Activated T-cell treated with anti-CD3 and anti-CD28 coated beads, Interleukin-2, amount 50 U/mL, for 72 hours (primary cell): ENCODE measurements at places on chromosomes 5 and 9. TPM values are rescaled to one million over a fixed set of nuclear protein-coding genes. Genes with fewer than 3 reads are reported as not detected.

The OBP2B gene
- not detected for total RNA-seq

The TMC1 gene
- not detected for total RNA-seq

The ZMAT2 gene
- 53.7 TPM for total RNA-seq

The C9orf153 gene
- total RNA-seq = not detected

The SLC46A2 gene
- total RNA-seq = not detected

The BNC2 gene
- total RNA-seq = not detected

The GARIN3 gene
- total RNA-seq = 0.22 TPM

The DMRTA1 gene
- not detected for total RNA-seq

The SLC27A6 gene
- not detected for total RNA-seq

The HMHB1 gene
- not detected for total RNA-seq

DNA sequence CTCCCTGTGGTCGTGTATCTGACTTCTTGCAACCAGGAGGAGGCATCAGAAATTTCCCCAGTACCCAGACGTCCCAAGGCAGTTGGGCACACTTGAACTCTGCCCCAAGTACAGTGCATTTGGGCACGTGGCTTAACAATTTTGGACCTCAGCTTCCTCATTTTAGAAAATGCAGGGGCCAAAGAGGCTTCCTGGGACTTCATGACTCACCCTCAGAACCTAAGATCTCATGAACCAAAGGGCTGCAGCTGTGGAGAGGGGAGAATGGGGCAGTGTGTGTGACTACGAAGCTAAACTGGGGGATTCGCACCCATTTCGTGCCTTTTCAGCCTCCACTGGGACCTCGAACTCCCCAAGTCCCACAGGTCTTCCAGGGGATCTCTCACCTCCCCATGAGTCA lies 59.2 kb downstream of the SYK start:
- no peak for DNase-seq

DNA sequence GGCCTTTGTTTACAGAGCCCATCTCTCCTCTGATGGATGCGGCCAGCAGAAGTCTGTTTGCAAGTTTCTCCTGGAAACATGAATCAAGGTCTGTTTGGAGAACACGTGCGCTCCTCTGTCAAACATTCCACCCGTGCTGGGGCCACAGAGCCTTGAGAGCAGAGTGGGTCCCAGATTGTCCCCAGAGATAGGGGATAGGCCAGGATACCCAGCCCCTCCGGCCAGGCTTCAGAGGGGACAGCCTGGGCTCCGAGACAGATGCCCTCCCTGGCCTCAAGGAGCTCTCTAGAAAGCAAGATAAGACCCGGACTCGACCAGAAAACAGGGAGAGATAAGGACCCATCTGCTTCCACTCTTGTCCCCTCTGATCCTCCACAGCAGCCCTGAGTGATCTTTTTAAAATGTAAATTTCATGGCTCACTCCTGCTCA lies 40.4 kb upstream of the HAND1 start:
- DNase-seq = no peak

DNA sequence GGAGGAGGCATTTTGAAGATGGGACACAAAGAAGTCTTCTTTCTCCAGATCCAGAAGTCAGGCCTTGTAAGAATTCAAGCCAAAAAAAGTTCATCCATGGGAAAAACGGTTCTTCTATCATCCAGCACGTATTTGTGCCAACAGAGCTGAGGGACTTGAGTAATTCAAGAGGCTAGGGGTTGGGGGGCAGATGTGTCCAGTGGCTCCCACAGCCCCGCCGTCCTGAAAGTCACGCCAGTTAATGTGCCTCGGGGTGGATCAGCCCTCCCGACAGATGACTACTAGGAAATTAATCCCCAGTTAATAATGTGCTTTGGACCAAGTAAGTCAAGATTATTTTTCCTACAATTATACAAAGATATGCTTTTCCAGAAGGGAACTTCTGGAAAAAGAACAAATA lies 23.4 kb downstream of the NREP start:
- no peak for DNase-seq

DNA sequence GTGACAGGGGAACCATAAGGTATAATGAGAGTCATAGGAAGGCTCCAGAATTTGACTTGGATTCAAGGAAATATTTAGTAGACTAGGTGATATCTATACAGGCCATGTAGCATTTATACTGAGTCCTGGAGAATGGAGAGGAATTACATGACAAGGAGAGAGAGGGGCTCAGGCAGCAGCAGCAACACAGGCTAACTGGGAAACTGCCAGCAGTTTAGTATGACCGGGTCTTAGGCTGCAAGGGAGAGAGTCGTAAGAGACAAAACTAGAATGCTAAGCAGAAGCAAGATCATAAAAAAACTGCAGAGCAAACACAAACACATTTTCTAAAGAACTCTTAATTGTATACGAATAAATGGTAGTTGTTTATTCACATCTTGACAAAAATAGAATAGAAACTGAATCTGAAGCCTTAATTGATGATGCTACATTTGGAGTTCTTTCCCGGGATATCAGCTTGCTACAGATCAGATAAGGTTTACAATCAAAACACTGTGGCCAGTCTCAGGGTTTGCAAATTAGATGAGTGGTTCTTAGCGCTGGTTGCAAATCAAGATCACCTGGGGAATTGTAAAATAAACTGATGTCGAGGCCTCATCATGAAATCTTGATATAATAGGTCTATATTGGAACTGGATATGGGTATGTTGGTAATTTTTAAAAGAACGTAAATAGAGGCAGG lies 480.0 kb upstream of the C9orf72 start:
- no peak for DNase-seq

DNA sequence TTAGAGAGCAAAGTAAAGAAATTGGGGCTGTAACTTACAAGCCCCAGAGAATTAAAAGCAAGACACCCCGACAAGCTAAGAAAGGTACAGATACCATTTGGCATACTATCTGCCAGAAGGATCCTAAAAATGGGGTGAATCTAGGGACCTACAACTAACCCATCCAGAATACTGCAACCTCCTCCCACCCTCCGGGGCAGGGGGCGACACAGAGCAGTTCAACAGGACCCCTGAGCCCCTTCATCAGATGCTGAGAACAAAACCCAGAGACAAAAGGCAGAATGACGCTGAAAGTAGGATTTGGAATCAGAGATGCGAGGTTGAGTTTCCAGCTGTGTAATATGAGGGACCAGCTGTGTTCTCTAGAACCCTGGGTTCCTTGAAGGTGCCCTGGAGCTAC lies 71.2 kb downstream of the EPB41L4B start:
- DNase-seq = no peak

- DNase-seq = no peak
Measured at GRCh38 chr5:111461934-111462333, 50.4 kb downstream of the STARD4 start.

- DNase-seq = no peak
Measured at GRCh38 chr9:21677387-21677786, 125.0 kb upstream of the MTAP start.

- peak; percentile 16 for DNase-seq
Measured at GRCh38 chr9:69028754-69029153, 6.8 kb upstream of the FXN start.

GRCh38 chr5:176362233-176362490 lies 598 bp upstream of the KIAA1191 start:
- no peak for DNase-seq

DNA sequence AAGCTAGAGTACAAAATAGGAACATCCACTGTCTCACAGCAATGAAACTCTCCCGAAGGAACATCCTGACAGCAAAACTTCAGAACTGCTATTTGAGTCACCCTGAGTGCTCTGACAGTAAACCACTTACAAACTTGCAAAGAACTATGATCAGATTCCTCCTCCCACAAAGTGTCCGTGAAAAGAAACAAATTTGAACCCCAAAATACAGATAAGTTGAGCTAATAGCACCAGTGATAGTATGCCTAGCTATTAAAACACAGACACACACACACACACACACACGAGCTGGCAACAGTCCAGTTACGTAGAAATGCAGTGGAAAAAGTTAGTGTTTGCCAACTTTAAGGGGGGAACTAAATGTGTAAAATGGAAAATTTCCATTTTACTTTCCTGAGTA lies 3.1 kb upstream of the GLIS3 start:
- DNase-seq = no peak

DNA sequence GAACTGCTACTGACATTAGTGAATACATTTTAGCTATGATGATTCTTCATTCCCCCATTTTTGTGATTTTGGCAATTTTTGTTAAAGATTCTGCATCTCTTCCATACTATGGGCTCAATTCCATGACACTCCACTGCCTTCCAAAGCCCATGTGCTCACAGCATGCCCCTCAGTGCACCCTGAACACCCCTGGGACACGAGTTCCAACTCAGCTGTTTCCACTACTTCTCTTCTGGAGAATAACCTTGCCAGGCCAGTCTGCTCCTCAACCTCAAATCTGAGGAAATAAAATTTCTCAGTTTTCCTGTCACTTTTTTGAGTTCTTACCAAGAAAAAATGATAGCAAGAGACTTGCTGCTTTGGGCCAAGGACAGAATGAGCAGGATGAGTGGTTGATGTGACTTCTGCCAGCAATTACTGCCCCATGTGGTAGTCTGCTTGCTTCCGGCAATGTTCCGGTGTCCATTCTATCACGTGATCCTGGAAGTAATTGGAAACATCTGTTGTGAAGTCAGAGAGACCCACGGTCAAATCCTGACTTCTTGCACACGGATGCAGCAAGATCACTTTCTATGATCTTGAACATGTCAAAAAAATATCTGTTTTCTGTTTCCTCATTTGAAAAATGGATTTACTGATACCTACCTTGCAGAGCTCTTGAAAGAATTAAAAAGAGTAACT lies 58.3 kb downstream of the EGFLAM start:
- DNase-seq = no peak

DNA sequence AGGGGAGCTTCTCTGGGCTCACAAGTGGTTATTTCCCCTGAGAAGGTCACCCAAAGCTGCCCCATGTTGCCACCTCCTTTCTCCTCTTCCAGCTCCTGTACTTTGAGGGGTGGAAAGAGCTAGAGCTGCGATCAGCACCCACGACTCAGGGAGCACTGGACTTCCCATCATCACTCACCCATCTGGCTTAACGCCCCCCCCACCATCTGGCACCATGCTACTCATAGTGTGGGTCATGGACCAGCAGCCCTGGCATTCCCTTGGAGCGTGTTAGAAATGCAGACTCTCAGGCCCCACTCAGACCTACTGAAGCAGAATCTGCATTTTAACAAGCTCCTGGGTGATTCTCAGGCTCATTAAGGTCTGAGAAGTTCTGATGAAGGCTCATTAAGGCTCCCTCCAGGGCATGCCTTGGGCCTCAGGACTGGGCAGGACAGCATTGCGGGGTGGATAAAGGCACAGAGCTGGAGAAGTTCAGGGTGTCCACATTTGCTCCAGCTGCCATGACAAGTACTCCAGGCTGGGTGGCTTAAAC lies 67.3 kb downstream of the GALNT12 start:
- no peak for DNase-seq

DNA sequence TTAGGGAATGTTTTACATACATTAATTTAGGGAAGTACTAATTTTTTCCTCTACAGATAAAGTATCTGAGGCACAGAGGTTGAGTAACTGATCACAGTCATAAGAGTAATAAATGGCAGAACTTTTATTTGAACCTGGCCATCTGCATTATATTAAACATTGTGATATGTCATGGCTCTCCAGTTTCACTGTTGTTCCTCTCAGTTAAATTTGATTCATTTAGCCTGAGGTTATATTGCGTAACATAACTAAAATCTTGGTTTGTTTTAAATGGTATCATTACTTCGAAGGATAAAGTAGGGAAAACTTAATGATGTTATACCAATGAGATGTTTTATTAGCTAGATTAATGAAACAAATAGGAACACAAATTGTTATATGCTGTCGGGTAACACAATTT lies 284.4 kb downstream of the KDM4C start:
- DNase-seq = no peak

DNA sequence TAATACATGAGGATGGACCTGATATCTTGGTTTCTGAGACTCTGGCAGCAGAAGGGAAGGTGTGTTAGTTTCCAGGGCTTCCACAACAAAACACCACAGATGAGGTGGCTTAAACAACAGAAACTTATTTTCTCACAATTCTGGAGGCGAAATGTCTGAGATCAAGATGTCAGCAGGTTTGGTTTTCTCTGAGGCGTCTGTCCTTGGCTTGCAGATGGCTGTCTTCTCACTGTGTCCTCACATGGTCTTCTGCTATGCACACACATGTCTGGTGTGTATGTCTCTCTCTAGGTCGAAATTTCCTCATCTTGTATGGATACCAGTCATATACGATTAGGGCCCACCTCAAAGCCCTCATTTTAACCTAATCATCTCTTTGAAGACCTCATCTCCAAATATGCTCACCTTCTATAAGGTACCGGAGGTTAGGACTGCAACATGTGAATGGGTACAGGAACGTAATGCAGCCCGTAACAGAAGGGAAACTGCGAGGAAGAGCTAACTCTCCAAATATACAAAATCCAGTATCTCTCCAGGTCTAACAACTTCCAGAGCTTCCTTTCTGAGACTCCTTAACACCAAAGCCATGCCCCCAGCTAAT lies 139.8 kb upstream of the SMARCA2 start:
- peak; percentile 12 for DNase-seq

DNA sequence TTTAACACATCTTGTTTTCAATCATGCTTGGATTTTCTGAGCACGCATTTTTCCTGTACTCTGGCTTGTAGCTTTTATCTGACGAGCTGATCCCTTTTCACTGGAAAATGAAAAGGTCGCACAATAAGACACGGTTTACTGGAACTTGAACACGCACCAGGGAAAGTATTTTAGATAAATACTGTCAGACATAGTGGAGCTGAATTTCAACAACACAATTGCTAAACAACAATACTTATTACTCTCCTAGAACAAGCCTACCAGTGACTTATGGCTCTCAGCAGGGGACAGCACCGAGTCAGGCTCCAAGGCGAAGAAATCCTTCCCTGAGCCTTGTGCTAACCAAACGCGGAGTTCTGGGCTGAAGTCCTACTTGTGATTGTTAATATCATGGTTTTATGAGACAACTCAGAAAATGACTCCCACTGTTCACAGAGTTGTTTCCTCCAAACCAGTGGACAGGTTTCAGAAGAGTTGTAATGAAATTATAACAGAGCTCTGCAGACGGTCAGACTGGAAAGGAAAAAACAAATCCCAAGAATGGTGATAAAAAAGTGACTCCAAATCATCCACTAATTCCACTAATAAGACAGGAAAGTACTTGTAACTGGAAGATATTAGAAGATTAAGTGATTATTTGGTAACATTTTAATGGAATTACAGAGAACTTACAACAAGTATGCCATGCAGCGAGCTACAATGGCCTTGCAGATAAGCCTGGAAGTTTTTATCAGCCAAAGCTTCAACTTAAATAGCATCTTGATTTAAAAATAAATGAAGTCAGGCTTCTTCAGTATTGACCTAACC lies 359.6 kb downstream of the EBF1 start:
- DNase-seq = no peak

DNA sequence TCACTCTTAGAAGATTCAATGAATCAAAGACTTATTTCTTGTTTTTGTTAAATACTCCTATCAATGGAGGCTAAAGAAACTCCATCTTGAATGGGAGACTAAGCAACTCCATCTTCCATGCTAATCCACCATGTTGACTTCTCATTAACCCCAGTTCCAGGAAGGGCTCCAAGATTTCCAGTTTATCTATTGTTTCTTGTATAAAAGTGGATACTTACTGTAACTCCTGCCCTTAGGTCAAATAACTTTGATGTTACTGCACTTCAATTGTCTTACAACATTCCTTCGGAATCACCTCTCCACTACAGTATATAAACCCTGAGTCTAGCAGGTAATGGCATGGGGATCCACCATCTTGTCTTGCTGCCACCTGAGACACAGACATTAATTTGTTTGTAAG lies 63.0 kb downstream of the PUM3 start:
- DNase-seq = no peak

GRCh38 chr5:83321483-83322055 lies 150.0 kb upstream of the VCAN start:
- DNase-seq = no peak
